Activated T-helper 1 cell treated with Interleukin-2 at 50 U/mL for 16 hours (primary cell): ENCODE measurements at places on chromosomes 7 and 10.

- DNase-seq = no peak
Observed at GRCh38 chr7:28956608-28957063, 1.5 kb downstream of the TRIL start.

DNA sequence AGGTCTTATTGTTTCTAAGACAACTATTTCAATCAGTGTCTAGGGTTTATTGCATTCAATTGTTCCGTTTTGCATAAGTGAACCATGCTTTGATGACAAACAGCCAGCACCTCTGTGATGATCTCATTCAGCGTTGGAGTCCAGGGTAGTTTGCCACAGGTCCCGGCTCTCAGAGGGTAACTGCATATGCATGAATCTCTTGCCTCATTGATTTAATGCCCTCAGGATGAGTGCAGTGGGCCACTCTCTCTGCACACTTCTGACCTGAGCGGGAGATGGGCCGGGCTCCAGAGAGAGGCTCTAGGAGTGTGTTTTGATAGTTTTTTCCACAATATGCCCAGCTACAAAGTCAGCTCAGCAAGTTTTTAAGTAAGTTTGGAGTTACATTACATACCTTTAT is 83.9 kb downstream of the HECW1 start:
- no peak for DNase-seq

DNA sequence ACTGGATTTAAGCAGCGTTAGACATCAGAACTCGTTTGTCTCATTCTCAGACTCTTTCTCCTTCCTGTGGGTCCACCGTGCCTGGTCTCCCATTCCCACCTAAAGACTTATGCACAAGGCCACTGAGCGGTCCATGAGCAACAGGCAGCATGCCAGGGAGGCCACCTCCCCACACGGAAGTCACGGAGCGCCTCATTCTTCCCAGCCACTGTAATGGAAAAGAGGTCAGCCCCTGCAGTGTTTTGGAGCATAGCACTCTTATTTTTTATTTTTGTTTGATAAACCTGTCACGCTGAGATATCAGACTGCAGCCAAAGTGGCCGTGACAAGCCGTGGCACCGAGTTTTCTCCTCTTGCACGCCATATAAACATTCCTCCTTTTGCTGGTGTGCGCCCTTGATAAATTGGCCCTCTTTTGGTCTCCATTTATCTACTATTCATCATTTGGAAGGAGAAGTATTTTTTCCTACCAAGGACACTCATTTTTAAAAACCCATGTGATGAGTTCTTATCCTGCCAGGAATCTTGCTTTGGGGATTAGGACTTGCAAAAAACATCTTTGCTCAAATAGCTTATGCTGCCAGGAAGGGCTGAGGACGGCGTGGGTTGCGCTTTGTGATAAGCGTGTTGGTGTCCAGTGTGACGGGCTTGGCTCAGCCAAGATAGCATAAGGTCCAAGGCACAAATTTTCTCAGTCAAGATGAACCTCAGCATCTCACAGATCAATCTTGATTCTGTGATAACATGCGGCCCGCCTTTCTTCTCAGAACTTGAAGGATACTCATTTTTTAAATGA is 206.0 kb downstream of the CCDC3 start:
- DNase-seq = no peak

DNA sequence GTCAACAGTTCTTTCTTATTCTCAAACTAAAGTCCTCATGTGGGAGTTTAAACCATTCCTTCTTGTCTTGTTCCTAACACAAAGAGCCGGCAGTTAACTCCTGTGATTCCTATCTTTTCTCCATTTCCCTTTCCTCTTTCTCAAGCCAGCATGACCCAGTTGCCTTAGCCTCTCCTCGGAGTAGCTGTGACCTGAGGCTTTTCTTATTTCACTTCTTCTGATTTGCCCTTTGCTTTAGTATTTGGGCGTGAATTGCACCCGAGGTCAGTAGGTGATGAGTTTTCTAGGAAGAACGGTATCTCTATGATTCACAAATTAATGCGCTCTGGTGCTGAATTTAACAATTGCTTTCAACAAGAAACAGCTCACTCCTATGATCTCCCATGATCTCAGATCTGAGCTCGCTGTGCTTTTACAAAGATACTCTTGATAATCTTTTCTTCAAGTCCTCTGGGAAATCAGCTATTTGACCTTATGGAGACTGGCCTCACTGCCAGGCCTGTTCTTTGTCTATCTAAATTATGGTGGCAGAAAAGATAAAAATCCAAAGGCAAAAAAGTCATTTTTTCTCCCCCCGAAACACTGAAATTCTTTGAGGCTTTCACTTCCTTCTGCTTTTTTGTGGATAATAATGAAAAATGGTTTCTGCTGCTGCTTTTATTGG is 184.6 kb downstream of the JCAD start:
- DNase-seq = no peak

DNA sequence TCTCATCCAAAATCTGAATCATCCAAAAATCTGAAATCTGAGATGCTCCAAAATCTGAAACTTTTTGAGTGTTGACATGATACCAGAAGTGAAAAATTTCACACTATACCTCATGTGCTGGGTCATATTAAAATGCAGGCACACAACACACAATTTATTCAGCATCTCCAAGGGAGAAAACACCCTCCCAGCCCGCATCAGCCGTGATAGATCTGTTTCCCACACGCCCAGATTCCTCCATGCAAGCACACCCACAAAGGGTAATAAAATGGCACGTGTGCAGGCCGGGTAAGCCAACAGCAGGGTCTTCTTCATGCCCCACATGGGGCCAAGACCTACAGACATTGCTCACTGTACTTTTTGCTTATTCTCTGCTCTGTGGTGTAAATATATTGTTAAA is 173.1 kb upstream of the FERD3L start:
- DNase-seq = no peak

GRCh38 chr10:127356360-127356759 is 160.0 kb upstream of the INSYN2A start:
- no peak for DNase-seq

GRCh38 chr7:43799605-43800004 is 41.1 kb downstream of the BLVRA start:
- DNase-seq = no peak

GRCh38 chr7:91264924-91265681 is 870 bp downstream of the FZD1 start:
- no peak for DNase-seq

DNA sequence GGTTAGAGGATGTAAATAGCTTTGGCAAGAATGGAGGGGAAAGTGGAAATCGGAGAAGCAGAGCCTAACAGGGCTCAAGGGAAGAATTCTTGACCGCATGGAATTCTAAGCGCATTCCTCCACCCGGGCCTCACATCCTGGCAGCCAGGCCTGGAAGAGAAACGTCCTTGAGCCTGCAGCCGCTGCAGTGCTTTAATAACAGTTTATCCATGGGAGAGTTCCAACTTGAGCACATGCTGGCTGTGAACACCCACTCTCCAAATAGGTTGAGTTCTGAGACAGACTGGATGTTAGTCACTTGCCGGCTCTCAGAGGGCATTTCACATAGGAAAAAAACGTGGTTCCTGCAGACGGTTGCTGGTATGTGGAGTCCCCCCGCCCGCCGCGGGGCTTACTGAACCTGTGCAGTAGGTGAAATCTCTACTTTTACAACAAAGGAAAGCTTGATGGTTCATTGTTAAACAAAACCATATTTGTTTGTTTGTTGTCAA is 61.4 kb upstream of the STEAP1B start:
- DNase-seq = no peak
